ENCODE measurements at places on chromosomes 1 and 21. TPM values are rescaled to one million over a fixed set of nuclear protein-coding genes. Genes with fewer than 3 reads are reported as not detected.

DNA sequence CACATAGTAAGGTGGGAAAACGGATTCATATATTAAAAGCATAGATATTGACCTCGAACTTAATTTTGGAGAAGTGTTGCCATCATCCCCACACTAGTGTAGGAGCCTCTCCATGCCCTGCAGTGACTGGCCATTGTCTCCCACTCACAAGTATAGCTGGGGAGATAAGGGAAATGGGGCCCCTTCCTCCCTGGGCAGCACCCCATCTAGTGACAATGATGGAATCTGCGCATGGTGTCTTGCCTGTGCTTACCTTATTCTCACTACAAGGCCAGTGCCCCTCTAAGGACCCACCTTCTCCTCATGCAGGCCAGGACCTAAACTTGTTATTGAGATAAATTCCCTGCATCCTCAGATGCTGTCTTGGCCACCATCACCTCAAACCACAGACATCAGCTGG is 374.9 kb downstream of the NTNG1 start:
- no peak for ATAC-seq

- ATAC-seq, result no peak
Observed at GRCh38 chr1:33292726-33293340, 28.1 kb downstream of the A3GALT2 start.

DNA sequence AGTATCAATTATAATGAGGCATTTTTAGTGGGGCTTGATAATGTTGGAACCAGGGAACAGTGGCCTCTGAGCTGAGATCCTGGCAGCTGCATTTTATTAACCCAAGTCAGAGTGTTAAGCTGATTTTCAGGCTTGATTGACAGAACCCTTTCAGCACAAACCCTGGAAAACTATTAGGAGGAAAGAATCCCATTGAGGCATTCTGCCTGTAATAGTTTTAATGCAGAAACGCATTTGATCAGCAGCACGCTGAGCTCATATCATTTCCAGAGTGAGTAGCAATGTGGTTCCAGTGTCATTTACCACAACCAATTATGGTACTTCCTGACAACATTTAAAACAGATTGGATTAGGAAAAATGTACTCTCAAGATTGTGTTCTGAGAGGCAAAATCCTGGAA is 78.3 kb upstream of the BARHL2 start:
- no peak for ATAC-seq

GRHL3 gene
- total RNA-seq, result not detected

DNA sequence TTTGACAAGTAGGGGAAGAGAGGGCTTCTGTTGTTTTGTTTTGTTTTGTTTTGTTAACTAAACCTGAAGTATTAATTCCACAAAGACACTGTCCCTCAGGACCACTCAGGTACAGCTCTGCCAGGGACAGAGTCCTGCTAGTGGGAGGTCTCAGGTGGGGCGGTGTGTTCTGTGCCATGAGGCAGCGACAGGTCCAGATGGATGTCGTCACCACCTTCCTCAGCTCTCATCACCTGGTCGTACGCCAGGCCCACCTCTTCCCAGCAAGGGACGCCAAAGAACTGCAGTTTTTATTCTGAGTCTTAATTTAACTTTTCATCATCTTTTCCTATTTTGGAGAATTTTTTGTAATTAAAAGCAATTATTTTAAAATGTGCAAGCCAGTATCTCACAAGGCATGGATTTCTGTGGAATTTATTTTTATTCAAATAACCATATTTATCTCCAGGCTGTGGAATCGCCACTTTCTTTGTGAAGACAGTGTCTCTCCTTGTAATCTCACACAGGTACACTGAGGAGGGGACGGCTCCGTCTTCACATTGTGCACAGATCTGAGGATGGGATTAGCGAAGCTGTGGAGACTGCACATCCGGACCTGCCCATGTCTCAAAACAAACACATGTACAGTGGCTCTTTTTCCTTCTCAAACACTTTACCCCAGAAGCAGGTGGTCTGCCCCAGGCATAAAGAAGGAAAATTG is 62.5 kb downstream of the POFUT2 start:
- ATAC-seq, result no peak

All from activated T-helper 17 cell treated with anti-CD3 and anti-CD28 coated beads, Interleukin-2, amount 50 U/mL, for 72 hours (primary cell).